ENCODE measurements at places on chromosomes 7 and 10.

DNA sequence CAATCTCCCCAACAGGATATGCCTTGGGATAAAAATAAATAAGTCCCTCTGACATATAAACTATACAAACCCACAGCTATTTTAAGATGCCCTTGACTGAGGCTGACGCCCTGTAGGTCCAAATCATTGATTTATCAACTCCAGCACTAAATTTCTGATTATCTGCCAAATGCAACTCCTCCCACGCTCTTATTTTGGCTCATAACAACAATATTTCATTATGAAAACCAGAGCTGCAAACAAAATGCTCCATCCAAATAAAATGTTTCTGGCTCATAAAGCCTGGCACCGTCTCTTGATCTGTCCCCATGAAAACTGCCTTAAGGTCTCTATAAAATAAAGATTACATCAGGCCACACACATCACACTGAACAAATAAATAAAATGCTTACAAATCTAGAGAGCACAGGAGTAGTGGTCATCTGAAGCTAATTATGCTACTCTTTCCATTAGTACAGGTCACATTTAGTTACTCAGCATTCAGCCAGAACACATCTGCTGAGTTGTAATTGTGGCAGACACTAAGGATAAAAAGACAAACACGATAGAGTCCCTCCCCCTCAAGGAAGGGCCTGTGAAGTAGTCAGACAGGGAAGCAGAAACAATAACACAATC, 28.8 kb downstream of the CACUL1 start:
- DNase-seq: no peak

DNA sequence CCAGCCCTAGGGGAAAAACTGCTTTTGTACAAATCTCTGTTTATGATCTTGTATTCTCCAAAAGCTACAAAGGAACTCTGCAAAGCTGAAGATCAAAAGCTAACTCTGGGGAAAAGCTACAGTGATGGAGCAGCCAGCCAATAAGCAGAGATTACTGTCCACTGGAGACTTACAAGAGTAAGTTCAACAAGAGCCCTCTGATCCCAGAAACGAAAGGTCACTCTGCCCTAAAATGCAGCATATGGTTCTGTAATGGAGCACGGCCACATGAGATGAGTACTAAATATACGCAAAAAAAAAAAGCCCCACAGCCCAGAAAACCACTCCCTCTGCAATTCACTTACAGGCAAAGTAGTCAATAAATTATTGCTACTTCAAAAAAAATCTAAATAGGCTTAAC, 60.1 kb downstream of the ERCC6 start:
- no peak for DNase-seq

DNA sequence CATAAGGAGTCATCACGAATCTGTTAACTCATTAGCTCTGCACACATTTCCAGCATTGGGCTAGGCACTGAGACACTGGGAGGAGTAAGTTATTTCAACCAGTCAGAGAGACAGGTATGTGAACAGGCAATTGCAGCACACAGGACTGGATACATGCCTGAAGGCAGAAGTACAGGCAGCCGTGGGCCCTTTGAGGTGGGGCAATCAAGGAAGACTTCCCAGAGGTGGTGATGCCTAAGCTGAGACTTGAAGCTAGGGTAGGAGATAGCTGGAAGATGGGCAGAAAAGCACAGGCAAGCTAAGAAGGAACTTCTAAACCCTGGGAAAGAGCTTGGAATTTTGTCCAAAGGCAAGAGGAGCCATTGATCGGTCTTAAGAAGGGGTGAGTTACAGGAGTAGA, 249.7 kb downstream of the EMX2 start:
- DNase-seq: no peak

GRCh38 chr10:31528831-31529230, 209.8 kb downstream of the ZEB1 start:
- DNase-seq: no peak

DNA sequence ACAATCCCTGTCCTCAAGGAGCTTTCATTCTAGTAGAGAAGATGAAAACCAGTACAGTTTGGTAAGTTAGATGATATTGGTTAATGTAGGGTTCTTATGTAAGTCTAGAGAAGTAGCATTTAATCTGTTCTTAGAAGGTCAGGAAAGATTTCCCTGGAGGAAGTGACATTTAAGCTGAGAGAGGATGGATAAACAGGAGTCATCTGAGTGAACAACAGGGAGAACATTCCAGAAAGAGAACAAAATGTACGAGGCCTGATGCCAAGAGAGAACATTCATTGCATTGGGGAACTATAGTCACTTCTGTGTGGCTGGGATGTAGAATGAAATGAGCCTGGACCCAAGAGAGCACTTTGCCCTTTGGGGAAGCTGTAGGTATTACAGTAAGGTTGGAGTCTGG, 88.0 kb downstream of the CFTR start:
- DNase-seq: no peak

- DNase-seq: no peak
Measured at GRCh38 chr7:44678471-44679179, 70.0 kb upstream of the ZMIZ2 start.

Data from cerebellar nuclear complex (tissue), 1 donor.